ENCODE measurements at places on chromosomes 7 and 10. TPM values are rescaled to one million over a fixed set of nuclear protein-coding genes. Genes with fewer than 3 reads are reported as not detected.

ZNF425 gene
- 1.8 TPM for total RNA-seq

DNAJB9 gene
- total RNA-seq = 53.8 TPM

GRCh38 chr10:52353960-52354394, 39.9 kb downstream of the DKK1 start:
- DNase-seq = no peak

GRCh38 chr10:79239275-79239779, 107.9 kb upstream of the PPIF start:
- no peak for DNase-seq

GRCh38 chr10:64518456-64518855, 997.3 kb downstream of the REEP3 start:
- no peak for DNase-seq

All from lung microvascular endothelial cell (primary cell).